ENCODE measurements at places on chromosomes 7 and 10.
A peak's percentile ranks its signal among the peaks of the same experiment; 100 is the strongest.

DNA sequence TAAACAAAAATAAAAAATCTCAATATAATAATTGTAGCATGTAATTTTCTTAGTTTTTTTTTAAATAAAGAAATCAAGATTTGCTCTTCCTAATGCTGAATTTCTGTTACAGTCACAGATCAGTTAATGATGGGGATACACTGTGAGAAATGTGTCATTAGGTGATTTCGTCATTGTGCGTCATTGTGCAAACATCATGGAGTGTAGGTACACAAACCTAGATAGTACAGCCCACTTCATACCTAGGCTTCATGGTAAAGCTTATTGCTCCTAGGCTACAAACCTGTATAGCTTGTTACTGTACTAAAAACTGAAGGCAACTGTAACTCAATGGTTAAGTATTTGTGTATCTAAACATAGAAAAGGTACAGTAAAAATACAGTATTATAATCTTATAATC is 74.4 kb upstream of the LSM8 start:
- DNase-seq, result no peak

DNA sequence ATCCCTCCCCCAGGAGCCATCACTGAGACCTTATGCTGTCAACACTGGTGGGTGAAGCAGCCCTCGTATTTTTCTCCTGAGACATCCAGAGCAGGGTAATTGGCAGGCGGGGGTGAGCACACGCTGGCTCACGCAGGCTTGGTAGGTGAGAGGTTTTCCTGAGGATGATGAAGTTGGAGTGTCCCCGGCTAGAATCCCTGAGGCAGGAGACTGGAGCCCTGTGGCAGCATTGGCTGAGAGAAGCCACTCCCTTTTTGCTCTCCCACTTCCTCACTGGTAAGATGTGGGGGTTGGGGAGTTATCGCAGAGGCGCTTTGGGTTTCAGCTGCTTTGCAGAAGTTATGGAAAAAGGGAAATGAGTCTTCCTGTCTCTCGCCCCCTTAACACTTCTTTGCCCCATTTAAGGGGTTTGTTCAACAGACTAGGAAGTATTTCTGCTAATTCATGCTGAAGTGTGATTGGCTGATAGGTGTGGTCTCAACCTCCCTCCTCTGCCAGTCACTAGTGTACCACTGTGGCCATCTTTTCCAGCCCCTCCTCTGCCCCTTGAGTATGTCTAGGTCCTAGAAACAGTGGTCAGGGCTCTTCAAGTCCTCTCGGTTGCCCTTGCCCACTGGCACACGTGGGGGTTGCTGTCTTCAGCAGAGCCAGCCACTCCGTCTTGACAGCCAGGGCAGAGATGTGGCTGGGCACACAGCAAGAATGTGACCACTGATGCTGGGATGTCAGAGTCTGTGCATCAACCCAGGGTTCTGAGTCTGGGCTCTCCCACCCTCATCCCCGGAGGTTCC is 5.7 kb downstream of the ARPC1B start:
- no peak for DNase-seq

GRCh38 chr7:92527300-92528187 is 776 bp downstream of the PEX1 start:
- DNase-seq, result peak; percentile 23

GRCh38 chr7:44395067-44395466 is 69.7 kb upstream of the CAMK2B start:
- no peak for DNase-seq

GRCh38 chr10:64265961-64266360 is 744.8 kb downstream of the REEP3 start:
- no peak for DNase-seq

DNA sequence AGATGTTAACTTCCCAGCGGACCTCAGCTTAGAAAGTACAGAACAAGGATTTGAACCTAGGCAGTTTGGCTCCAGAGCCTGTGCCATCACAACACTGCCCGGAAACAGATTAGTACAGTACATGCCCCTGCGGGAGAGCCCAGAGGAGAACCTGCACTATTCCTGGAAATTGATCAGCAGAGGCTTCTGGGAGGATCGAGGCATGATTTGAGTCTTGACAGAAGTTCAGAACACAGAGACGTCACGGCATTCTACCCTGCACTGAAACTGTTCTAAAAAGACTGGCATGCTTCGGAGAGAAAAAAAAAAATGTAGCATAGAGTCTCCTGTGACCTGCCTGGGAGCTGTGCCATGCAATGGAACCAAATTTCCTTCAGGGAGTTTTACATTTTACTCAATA is 9.2 kb upstream of the IL6 start:
- DNase-seq, result no peak

DNA sequence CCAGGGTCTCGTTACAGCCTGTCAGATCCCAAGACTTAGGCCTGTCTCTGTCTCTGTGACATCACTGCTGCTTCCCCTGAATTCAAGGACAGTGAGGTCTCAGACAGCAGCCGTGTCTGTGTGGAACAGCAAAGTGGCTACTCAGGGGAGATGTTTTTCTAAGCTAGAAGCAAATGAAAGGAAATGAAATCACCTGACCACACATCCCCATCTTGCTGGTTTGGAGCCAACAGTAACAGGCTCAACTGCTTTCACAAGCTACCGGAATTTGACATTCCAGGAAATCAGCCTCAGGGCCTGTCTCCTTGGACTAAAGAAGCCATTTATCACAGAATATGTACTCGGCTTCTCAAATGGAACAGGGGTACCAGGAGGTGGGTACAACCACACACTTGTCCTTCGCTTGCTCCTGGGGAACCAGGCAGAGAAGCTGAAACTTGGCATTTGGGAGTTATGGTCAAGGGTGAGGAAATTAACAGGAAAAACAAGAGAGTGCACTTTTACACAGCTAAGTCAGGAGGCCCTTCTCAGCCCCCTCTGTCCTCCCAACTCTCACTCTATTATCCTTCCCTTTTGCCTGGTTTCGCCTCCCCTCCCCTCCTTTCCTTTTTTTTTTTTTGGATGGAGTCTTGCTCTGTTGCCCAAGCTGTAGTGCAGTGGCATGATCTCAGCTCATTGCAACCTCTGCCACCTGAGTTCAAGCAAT is 73.2 kb downstream of the SPDYE5 start:
- DNase-seq, result no peak

DNA sequence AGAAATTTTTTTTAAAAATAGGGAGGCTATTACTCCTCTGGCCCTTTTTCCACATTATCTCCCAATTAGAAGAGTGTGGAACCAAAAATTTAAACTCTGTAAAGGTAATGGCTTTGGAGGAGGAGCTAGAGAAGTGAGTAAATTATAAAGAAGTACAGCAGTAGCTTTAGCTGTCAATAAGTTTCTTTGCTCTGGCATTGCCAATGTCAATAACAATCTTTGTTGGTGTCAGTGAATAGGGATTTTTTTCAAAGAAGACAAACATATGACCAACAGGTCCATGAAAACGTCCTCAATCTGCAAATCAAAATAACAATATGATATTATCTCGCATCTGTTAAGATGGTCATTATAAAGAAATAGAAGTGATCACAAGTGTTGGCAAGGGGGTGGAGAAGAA is 227.1 kb upstream of the MBL2 start:
- no peak for DNase-seq

- no peak for DNase-seq
Measured at GRCh38 chr7:119733127-119733879, 539.7 kb upstream of the KCND2 start.

DNA sequence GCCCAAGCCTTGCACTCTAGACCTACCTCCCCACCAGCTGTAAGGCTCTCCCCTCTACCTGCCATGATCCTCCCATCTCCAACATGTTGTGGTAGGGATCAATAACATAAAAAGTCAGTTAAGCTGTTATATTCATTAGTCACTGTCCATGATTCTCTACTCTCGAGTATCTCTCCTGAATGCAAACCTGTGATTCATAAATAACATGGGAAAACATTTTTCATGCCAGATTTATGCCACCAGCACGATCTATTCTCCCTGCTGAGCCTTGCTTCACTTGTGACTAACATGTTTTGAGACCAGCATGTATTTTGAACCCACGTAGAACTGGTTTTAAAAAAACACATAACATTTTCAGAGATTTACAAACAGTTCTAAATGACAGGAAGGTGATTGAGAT is 30.3 kb downstream of the TMEM168 start:
- DNase-seq, result no peak

DNA sequence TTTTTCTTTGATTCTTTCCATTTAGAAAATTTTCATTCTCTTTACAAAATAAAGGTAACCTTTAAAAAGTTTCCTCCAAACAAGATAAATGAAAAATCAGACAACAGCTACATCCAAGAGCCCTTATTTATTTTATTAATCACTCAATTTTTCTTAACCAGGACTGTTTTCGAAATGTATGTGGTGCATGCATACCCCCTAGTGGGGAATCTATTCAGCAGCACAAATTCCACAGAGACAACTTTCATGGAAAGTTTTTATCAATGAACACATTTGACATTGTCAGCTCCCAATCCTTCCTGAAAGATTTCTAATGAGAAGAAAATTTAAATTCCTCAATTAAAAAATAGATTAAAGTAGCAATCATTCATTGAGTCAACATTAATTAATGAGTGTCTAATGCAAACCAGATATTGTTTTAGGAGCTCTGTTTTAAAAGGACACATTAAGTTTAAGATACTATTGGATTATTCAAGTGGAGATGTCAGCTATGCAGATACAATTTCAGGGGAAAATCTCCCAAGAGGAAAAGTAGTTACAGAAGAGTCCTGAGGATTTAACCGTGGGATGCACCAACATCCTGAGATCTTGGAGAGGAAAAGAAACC is 5.2 kb upstream of the HTR7 start:
- no peak for DNase-seq

GRCh38 chr10:25556457-25556856 is 377.6 kb upstream of the MYO3A start:
- DNase-seq, result no peak

- no peak for DNase-seq
Measured at GRCh38 chr7:49322476-49322875, 398.1 kb downstream of the CDC14C start.

DNA sequence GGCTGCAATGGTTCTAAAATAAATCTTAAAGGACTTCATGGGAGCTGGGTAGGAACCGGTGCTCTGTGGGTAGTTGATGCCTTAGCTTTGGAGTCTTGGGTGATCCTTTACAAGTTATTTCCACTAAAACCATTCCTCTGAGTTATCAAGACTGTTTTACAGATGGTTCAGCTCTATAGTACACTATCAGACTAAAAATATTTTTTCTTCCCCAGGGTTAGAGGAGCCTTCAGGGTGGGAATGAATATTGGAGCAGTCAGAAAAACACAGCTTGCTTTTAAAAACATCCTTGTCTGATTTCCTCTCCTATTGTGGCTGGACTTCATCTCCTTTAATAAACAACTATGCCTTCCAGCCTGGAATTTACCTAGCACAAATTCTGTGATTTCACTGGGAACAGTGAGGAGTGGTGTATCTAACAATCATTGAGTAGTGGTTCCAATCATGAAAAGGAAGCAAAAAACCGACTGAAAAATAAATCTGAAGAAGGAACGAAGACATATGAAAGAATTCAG is 102.6 kb upstream of the AFAP1L2 start:
- DNase-seq, result no peak

DNA sequence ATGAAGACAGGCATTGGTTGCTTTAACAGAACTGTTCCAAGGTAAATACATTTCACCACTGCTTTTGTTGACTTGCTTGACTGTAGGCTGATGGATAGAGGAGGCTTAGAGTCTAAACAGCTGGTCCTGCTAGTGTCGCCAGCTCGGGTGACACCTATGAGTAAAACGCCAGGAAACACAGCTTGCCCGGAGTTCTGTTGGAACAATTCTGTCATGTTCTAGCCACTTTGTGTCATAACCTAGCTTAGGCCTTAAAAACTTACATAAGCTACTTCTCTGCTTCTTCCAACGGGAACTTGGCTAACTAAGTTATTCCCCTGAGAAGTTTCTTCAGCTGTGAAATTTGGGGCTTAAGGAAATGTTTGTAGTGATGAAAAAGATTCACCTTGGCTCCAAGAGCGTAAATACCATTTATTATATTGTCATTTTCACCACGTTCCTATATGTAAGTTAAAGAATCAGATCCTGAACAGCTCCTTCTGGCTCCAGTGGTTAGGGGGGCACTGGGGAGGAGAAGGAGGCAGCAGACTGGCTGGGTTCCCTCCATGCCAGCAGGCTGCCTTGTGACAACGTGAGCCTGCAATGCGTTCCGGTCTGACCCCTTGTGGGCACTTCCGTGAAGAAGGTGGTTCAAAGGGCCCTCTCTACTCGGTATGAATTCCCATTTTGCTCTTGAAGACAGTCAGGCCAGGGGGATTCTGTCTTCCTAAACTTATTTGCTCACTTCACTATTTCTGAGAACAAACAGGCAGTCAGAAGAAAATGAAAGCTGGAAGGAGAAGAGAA is 253.2 kb downstream of the BMPER start:
- DNase-seq, result no peak

Measured in NCI-H1694 (cell line).